ENCODE measurements at places on chromosomes 16 and 17.

DNA sequence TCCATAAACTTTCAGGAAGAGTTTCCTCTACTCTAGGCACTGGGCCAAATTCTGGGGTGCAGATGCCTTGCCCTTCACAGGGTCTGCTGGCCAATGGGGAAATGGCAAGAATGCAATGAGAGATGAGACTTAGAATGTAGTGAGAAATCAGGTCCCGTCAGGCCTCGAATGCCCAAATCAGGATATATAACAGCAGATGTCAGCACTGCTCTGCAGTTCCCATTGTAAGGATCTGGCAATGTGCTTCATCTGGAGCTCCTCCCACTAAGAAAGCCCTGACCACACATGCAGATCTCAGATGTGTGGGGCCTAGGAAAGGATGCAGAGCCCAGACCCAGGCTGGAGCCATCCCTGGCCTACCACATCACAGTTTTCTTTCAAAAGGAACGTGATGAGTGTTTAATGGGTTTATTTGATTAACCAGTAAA, 13.9 kb upstream of the LPCAT2 start:
- no peak overlapping the region for H3K4me3 ChIP-seq
- H3K27ac ChIP-seq, result no peak overlapping the region
- no peaks in the 10 kb centered on the region for H3K36me3 ChIP-seq
- DNase-seq, result peak; percentile 43

DNA sequence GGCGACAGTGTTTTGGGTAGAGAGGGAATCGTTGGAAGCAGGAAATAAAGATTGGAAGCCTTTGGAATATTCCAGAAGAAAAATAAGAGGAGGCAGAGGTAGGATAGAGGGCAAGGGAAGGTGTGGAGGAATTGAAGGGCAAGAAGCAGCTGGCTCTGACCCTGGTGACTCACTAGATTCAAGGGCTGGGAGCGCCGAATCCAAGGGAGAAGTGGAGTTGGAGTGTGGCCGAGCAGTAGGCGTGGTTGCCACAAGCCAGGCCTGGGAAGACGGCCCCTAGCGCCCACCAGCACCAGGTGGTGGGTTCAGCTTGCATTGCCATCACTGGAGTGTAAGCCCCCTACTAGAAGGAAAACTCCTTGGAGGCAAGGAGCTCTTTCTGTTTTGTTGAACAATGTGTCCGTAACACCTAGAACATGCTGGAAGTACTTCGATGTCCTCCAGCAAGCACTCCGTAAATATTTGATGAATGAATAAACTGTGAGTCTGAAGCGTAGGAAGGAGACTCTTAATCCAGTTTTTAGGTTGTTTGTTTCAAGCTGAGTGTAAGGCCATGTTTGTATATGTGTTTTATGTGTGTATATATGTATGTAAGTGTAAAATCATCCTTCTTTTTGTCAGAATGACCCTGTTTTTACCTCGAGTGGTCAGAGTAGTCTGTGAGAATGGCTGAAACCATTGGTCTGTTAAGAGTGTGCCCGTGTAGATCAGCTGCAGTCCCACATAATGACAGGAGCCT, 139.5 kb downstream of the CMIP start:
- no peaks in the 10 kb centered on the region for H3K27me3 ChIP-seq
- H3K27ac ChIP-seq, result no peak overlapping the region
- H3K4me3 ChIP-seq, result no peak overlapping the region
- no peaks in the 10 kb centered on the region for H3K4me1 ChIP-seq

- H3K36me3 ChIP-seq, result peaks cover 8% of the 10 kb centered on the region
- peaks cover 9% of the 10 kb centered on the region for H3K4me1 ChIP-seq
- H3K4me3 ChIP-seq, result no peak overlapping the region
- H3K27ac ChIP-seq, result no peak overlapping the region
- H3K27me3 ChIP-seq, result no peaks in the 10 kb centered on the region
These were observed 12.8 kb downstream of the CARHSP1 start for GRCh38 chr16:8855972-8856371.

- H3K27ac ChIP-seq, result no peak overlapping the region
- H3K27me3 ChIP-seq, result no peaks in the 10 kb centered on the region
- no peak overlapping the region for H3K4me3 ChIP-seq
- no peaks in the 10 kb centered on the region for H3K4me1 ChIP-seq
- DNase-seq, result no peak
These were observed 77.5 kb downstream of the SYCE1L start for GRCh38 chr16:77276661-77277060.

GRCh38 chr17:2049333-2050299, 5.3 kb upstream of the HIC1 start:
- H3K27me3 ChIP-seq, result no peaks in the 10 kb centered on the region
- no peak overlapping the region for H3K27ac ChIP-seq
- peak overlapping the region; percentile 87 for H3K4me3 ChIP-seq
- peaks cover 39% of the 10 kb centered on the region for H3K4me1 ChIP-seq

GRCh38 chr17:11780621-11781020, 182.4 kb downstream of the DNAH9 start:
- no peaks in the 10 kb centered on the region for H3K27me3 ChIP-seq
- no peaks in the 10 kb centered on the region for H3K36me3 ChIP-seq
- H3K27ac ChIP-seq, result no peak overlapping the region
- no peaks in the 10 kb centered on the region for H3K4me1 ChIP-seq

GRCh38 chr17:40348562-40349476, 15.7 kb downstream of the GJD3 start:
- H3K27me3 ChIP-seq, result no peaks in the 10 kb centered on the region
- DNase-seq, result no peak
- no peak overlapping the region for H3K4me3 ChIP-seq
- H3K4me1 ChIP-seq, result peaks cover 34% of the 10 kb centered on the region

- H3K4me3 ChIP-seq, result no peak overlapping the region
- H3K36me3 ChIP-seq, result no peaks in the 10 kb centered on the region
- H3K27ac ChIP-seq, result no peak overlapping the region
- H3K27me3 ChIP-seq, result no peaks in the 10 kb centered on the region
- peaks cover 29% of the 10 kb centered on the region for H3K4me1 ChIP-seq
These were observed 17.1 kb downstream of the AKAP1 start for GRCh38 chr17:57102122-57102521.

GRCh38 chr16:17327664-17328335, 143.0 kb downstream of the XYLT1 start:
- H3K36me3 ChIP-seq, result no peaks in the 10 kb centered on the region
- no peak overlapping the region for H3K27ac ChIP-seq
- no peak for DNase-seq
- no peaks in the 10 kb centered on the region for H3K4me1 ChIP-seq
- no peak overlapping the region for H3K4me3 ChIP-seq

DNA sequence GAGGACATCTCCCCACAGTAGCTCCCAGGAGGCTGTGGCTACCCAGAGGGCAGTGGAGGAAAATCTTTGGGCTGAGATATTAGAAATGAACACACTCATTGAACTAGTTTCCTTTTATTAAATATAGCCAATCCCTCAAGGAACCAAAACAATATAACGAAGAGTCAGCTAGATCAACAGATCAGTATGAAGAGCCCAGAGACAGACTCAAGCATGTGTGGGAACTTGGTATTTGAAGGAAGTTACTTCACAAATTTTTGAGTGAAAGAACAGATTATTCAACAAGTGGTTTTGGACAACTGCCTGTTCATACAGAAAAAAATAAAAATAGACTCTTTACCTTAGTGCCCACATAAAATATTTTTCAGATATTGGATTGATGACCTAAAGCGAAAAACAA, 183.6 kb upstream of the PMFBP1 start:
- no peaks in the 10 kb centered on the region for H3K4me1 ChIP-seq
- no peaks in the 10 kb centered on the region for H3K27me3 ChIP-seq
- no peak overlapping the region for H3K4me3 ChIP-seq
- H3K36me3 ChIP-seq, result no peaks in the 10 kb centered on the region

- peaks cover 57% of the 10 kb centered on the region for H3K4me1 ChIP-seq
These were observed 1.3 kb upstream of the PER1 start for GRCh38 chr17:8153525-8153956.

DNA sequence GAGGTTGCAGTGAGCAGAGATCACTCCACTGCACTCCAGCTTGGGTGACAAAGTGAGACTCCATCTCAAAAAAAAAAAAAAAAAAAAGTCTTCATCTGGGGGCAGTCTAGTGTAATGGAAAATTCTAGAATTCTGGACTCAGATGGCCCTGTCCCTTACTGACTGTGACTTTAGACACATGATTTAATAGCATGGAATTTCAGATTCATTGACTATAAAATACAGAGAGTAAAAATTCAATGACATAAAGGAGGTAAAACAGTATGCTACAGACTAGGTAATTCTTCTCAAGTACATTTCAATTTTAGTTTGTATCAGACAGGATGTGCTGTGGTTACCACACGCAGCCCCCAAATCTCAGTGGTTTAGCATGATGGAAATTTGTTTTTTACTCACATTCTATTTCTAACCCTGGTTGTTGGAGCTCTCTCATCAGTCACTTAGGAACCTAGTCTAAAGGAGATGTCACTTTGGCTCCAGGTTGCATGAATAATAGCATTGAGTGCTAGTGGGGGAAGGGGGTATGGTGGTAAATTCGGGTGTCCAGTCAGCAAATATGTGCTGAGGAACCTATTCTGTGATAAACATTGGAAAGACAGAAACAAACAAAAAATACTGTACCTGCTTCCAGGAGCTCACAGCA, 444.0 kb downstream of the XYLT1 start:
- H3K27me3 ChIP-seq, result no peaks in the 10 kb centered on the region
- H3K4me1 ChIP-seq, result no peaks in the 10 kb centered on the region
- H3K4me3 ChIP-seq, result no peak overlapping the region
- DNase-seq, result no peak
- no peak overlapping the region for H3K27ac ChIP-seq

DNA sequence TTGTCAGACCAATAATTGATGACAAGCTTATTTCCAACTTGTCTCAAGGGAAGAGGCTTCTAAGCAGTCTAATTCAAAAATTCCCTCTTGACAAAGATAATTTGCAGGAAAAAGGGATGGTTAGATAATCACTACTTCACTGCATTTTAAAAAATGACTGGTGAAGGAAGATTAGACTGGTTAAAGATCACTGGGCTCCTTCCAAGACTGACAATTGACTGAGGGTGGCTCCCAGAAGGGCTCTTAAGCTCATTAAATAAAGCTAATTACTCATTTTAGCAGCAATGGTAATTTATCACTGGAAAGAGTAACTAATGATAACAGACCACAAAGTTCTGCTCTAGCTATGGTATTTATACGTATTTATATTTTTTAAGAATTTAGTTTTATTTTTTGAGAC, 4.4 kb upstream of the HEATR3 start:
- H3K4me1 ChIP-seq, result peaks cover 4% of the 10 kb centered on the region
- no peak for DNase-seq
- H3K36me3 ChIP-seq, result no peaks in the 10 kb centered on the region
- no peak overlapping the region for H3K4me3 ChIP-seq
- H3K27ac ChIP-seq, result no peak overlapping the region

DNA sequence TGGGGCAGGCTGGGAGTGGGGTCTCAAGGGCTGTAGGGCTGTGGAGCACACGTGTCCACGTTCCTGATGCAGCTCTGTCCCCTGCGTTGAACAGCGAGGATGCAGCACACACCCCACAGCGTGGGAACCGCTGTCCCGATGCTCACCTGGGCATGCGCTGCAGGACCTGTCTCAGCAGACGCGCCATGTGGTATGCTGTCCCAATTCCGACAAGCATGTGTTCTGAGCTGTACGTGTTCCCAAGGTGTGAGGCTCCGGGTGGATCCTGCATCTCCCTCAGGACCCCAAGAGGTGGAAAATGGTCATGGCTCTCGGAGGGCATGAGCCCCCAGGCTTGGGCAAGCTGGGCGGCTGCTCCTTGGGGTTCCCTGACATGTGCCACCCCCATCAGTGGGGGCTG, 34.2 kb downstream of the ENGASE start:
- H3K27me3 ChIP-seq, result no peaks in the 10 kb centered on the region
- no peaks in the 10 kb centered on the region for H3K36me3 ChIP-seq
- no peaks in the 10 kb centered on the region for H3K4me1 ChIP-seq
- H3K27ac ChIP-seq, result no peak overlapping the region

DNA sequence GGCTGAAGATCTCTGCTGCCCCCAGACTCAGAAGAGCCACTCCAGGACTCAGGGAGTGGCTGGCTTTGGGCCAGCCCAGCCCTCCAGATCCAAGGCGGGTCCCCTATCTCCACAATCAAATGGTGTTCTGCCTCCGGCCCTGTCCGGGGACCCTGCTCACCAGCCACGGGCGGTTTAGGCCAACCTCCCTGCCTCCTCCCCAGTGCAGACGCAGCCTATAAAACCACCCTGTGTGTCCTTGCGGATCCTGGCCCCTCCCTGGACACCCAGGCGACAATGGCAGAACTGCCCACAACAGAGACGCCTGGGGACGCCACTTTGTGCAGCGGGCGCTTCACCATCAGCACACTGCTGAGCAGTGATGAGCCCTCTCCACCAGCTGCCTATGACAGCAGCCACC, at the start of gene SLC12A3:
Gene SLC12A3, plus strand, starts transcription at position 248 of the 400 bp plus-strand sequence. Its CDS starts 29 bp downstream, at position 277.
- no peak within 1 kb of the TSS for H3K27ac ChIP-seq
- no peak for DNase-seq
- H3K27me3 ChIP-seq, result no peaks in the 10 kb centered on the region
- H3K4me3 ChIP-seq, result no peak within 1 kb of the TSS
- H3K4me1 ChIP-seq, result peaks cover 17% of the 10 kb centered on the region

GRCh38 chr16:10497132-10498101, 83.0 kb downstream of the EMP2 start:
- no peaks in the 10 kb centered on the region for H3K4me1 ChIP-seq
- H3K27me3 ChIP-seq, result no peaks in the 10 kb centered on the region
- H3K27ac ChIP-seq, result no peak overlapping the region
- no peak for DNase-seq
- H3K36me3 ChIP-seq, result no peaks in the 10 kb centered on the region

GRCh38 chr17:77178050-77178449, 37.3 kb downstream of the SEC14L1 start:
- peaks cover 17% of the 10 kb centered on the region for H3K36me3 ChIP-seq
- peak overlapping the region; percentile 48 for H3K27ac ChIP-seq
- no peak for DNase-seq
- peaks cover 36% of the 10 kb centered on the region for H3K4me1 ChIP-seq
- H3K27me3 ChIP-seq, result no peaks in the 10 kb centered on the region
- no peak overlapping the region for H3K4me3 ChIP-seq

DNA sequence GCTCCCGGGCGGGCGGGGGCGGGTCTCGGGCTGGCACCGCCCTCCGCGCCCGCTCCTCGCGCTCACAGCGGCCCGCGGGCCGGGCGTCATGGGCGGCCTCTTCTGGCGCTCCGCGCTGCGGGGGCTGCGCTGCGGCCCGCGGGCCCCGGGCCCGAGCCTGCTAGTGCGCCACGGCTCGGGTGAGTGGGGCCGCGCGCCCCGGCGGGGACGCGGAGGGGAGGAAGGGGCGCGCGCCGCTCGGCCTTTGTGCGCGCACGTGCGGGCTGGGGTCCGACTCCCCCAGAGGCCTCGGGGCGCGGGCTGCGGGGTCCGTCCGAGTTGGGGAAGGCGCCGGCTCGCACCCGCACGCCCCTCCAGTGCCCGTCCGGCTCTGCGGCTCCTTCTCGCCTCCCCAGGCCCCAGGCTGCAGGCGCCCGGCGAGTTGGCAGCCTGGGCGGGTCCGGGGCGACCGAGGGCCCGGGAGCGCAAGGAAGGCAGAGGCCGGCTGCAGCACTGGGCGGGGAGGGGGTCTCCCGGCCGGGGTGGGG, at the start of gene NME4:
Gene NME4, plus strand, starts transcription at position 65 of the 527 bp plus-strand sequence. Its CDS starts 24 bp downstream, at position 89.
- peak within 1 kb of the TSS; percentile 66 for H3K4me3 ChIP-seq
- peak; percentile 71 for DNase-seq
- H3K27ac ChIP-seq, result peak within 1 kb of the TSS; percentile 61
- peaks cover 41% of the 10 kb centered on the region for H3K4me1 ChIP-seq

DNA sequence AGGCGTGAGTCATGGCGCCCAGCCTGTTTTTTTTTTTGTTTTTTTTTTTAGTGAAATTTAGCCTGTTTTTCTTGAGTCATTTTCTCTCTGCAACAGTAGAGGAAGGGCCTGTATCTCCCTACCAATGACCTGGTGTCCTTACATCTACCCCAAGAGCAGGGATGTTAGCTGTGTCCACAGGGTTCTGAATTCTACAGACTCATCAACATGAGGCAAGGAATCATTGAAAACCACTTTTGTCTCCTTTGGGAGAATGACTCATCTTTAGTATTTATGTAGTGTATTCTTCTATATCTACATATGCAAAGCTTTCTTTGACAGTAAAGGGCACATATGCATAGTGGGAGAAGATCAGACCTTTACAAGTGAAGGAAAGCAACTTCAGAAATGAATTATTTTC, 105.3 kb downstream of the SPECC1 start:
- no peaks in the 10 kb centered on the region for H3K27me3 ChIP-seq
- H3K36me3 ChIP-seq, result no peaks in the 10 kb centered on the region
- H3K4me1 ChIP-seq, result peaks cover 5% of the 10 kb centered on the region
- DNase-seq, result no peak
- H3K27ac ChIP-seq, result no peak overlapping the region
